Lung (tissue), 17 donors: ENCODE measurements at places on chromosomes 7 and 10.

- H3K27ac ChIP-seq = no peak overlapping the region
- DNase-seq = no peak
- no peaks in the 10 kb centered on the region for H3K27me3 ChIP-seq
- H3K4me1 ChIP-seq = no peaks in the 10 kb centered on the region
- H3K36me3 ChIP-seq = no peaks in the 10 kb centered on the region
These were observed 40.1 kb downstream of the LRGUK start for GRCh38 chr7:134167250-134167649.

DNA sequence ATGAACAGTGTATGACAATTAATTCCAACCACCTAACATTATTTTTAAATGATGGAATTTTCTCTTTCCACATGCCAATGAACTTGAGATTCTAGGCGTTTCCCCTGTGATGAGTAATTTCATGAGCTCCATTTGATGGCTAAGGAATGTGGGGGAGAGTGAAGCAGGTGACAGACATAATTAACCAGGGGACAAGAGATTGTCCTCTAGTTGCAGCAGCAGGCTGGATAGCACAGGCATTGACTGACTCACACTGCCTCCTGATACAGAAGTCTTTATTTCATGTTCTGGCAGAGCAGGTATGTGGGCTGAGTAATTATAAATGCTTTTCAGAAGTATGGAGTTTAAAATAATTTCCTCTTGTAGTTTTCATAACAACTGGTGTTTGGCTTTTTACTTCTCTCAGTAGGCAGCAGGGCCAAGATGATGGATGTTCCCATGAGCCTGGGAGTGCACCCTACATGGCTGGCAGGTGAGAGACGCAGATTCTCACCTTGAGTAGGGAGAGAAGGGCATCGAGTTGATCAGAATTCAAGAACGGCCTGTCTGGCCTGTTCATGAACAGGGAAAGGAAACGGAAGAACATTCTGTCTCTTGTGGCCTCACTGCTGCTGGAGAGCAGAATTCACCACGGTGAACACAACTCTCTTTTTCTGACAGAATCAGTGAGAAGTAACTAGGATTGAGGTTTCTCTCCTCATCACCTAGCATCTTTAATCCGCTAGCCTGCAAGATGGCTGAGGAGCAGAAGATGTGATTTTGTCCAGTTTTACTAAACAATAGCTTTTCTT lies 118.8 kb downstream of the AOAH start:
- no peak overlapping the region for H3K27ac ChIP-seq
- peaks cover 2% of the 10 kb centered on the region for H3K36me3 ChIP-seq
- no peaks in the 10 kb centered on the region for H3K4me1 ChIP-seq
- DNase-seq = no peak
- H3K4me3 ChIP-seq = no peak overlapping the region
- no peaks in the 10 kb centered on the region for H3K27me3 ChIP-seq

DNA sequence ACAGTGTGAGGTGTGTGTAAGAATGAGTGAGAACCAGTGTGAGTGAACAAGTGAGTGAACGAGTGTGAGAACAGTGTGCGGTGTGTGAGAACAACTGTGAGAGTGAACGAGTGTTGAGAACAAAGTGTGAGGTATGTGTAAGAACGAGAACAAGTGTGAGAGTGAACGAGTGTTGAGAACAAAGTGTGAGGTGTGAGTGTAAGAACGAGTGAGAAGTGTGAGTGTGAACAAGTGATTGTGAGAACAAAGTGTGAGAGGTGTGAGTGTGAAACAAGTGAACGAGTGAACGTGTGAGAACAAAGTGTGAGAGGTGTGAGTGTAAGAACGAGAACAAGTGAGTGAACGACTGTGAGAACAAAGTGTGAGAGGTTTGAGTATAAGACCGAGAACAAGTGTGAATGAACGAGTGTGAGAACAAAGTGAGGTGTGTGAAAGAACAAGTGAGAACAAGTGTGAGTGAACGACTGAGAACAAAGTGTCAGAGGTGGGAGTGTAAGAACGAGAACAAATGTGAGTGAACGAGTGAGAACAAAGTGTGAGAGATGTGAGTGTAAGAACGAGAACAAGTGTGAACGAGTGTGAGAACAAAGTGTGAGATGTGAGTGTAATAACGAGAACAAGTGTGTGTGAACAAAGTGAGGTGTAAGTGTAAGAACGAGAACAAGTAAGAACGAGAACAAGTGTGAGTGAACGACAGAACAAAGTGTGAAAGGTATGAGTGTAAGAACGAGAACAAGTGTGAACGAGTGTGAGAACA lies 47.9 kb downstream of the ESYT2 start:
- no peak overlapping the region for H3K4me3 ChIP-seq
- H3K4me1 ChIP-seq = peaks cover 5% of the 10 kb centered on the region
- H3K27ac ChIP-seq = no peak overlapping the region
- H3K36me3 ChIP-seq = peaks cover 32% of the 10 kb centered on the region

- no peak overlapping the region for H3K4me3 ChIP-seq
- no peaks in the 10 kb centered on the region for H3K36me3 ChIP-seq
- no peaks in the 10 kb centered on the region for H3K27me3 ChIP-seq
- no peaks in the 10 kb centered on the region for H3K4me1 ChIP-seq
- H3K27ac ChIP-seq = no peak overlapping the region
These were observed 4.9 kb downstream of the COL17A1 start for GRCh38 chr10:104080762-104081161.

DNA sequence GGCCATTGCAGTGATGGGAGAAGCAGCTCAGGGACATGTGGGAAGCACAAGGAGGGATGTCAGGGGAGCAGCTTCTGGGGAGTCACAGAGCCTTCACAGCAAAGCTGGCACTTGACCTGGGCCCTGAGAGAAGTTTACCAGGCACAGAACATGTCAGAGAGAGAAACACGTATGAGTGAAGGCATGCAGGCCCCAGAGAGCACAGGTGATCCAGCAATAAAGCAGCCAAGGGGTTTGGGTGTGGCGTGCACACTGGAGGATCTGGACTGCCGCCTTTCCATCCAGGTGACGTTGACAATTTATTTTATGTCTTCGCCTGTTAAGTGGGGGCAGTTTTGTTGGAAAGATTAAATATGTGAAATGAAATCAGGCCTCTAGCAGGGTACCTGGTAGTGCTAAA lies 252.6 kb upstream of the COBL start:
- H3K4me1 ChIP-seq = no peaks in the 10 kb centered on the region
- H3K27ac ChIP-seq = no peak overlapping the region
- no peak for DNase-seq
- no peaks in the 10 kb centered on the region for H3K36me3 ChIP-seq
- H3K27me3 ChIP-seq = no peaks in the 10 kb centered on the region
- no peak overlapping the region for H3K4me3 ChIP-seq

DNA sequence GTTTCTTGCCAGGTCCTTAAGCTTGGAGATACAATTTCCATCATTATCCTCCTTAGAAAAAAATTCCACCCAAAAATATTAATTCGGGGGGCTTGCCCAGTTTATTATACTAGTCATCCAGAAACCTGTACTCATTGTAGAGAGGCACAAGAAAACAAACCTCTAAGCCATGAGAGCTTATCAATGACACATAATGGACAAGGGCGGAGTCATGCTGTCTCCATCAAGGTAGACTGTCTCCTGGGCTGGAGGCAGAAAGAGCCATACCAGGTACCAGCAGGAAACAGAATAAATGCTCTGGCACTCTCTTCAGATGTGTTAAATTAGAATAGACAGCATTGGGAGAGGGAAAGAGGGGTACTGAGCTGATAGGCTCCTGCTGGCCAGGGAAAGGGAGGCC lies 69.8 kb upstream of the GSDME start:
- no peaks in the 10 kb centered on the region for H3K36me3 ChIP-seq
- no peak for DNase-seq
- H3K4me3 ChIP-seq = no peak overlapping the region
- no peak overlapping the region for H3K27ac ChIP-seq
- H3K4me1 ChIP-seq = peaks cover 25% of the 10 kb centered on the region

DNA sequence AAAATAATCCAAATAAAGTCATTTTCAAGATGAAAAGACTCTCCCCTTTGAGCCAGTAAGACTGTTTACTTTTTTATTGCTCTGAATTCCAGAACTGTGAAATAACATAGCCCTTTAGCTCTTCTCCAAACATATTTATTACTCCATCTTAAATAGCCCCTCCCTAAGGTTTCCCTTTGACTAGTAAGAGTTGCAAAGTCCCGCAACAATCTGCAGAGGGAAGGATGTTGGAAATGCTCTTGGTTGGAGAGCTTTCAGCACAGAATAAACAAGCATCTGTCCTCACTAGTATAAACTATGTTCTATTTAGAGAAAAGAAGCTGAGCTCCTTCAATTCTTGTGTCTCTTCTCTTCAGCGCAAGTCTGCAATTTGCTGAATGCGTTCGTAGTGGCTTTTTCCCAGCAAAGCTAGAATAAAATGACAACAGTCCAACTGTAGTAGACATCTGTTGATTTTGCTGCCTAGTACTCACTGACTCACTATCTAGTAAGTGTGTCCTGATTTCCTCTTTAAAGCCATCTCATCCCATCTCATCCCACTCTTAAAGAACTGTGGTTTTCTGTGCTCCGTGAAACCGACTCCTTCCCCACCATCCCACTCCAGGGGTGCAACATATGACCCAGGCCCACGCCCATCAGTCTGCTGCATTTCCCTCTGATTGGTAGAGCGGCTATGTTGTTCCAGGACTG lies 104.0 kb downstream of the FAM107B start:
- DNase-seq = peak; percentile 88
- H3K27me3 ChIP-seq = no peaks in the 10 kb centered on the region
- H3K36me3 ChIP-seq = no peaks in the 10 kb centered on the region
- H3K27ac ChIP-seq = no peak overlapping the region
- no peak overlapping the region for H3K4me3 ChIP-seq
- no peaks in the 10 kb centered on the region for H3K4me1 ChIP-seq

DNA sequence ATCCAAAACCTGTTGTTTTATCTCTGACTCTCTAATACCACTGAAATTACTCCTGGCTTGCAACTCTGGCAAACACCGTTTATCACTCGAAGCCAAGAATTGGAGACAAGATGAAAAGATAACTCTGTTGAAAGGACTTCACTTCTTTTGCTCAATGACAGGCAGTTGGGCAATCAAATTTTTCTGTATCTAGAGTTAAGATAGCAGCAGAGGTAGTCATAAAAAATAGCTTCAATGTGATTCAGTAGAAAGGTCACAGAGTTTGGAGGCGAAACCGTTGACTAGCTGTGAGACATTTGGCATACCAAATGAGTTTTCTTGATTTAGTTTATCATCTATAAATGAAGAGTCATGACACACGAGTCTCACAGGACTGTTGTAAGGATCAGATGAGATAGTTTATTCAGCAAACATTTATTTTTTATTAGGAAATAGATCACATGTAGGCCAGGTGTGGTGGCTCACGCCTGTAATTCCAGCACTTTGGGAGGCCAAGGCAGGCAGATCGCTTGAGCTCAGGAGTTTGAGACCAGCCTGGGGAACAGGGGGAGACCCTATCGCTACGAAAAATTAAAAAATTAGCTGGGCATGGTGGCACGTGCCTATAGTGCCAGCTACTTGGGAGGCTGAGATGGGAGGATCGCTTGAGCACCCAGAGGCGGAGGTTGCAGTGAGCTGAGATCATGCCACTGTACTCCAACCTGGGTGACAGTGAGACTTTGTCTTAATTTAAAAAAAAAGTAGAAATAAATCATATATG lies 23.6 kb downstream of the AKR1B1 start:
- no peak overlapping the region for H3K4me3 ChIP-seq
- no peak overlapping the region for H3K27ac ChIP-seq
- no peaks in the 10 kb centered on the region for H3K4me1 ChIP-seq
- no peaks in the 10 kb centered on the region for H3K27me3 ChIP-seq
- no peak for DNase-seq

DNA sequence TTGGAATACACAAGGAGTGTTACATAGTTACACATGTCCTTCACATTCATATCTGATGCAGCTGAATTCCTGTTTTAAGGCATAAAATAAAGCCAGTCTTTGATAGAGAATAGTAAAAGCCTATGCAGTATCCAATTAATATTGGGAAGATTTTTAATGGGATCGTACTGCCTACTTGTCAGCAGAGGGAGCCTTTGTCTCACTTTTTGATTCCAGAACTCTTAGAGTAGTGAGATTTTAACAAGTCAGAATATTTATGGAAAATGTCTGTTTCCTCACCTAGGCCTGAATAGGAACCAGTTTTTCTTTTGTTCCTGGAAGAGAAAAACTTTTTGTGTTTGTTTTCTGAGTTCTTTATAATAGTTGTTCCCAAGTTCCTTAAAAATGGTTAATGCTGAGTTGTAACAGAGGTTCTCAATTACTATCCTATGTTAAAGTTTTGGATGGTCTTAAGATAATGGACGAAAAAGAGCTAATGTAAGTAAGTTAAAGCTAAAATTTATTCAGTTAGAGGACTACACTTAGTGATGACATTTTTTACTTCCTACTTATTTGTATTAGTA lies 114.0 kb downstream of the BBS9 start:
- H3K4me1 ChIP-seq = no peaks in the 10 kb centered on the region
- peak; percentile 82 for DNase-seq
- H3K36me3 ChIP-seq = no peaks in the 10 kb centered on the region
- no peak overlapping the region for H3K27ac ChIP-seq
- no peak overlapping the region for H3K4me3 ChIP-seq
- H3K27me3 ChIP-seq = no peaks in the 10 kb centered on the region

- no peaks in the 10 kb centered on the region for H3K27me3 ChIP-seq
- no peak for DNase-seq
- H3K36me3 ChIP-seq = no peaks in the 10 kb centered on the region
- H3K4me3 ChIP-seq = no peak overlapping the region
- H3K4me1 ChIP-seq = peaks cover 34% of the 10 kb centered on the region
These were observed 66.5 kb downstream of the ADD3 start for GRCh38 chr10:110074298-110074697.

GRCh38 chr7:2123360-2123759 lies 109.4 kb downstream of the MAD1L1 start:
- H3K27me3 ChIP-seq = no peaks in the 10 kb centered on the region
- no peak for DNase-seq
- H3K27ac ChIP-seq = no peak overlapping the region
- H3K4me3 ChIP-seq = no peak overlapping the region
- peaks cover 11% of the 10 kb centered on the region for H3K4me1 ChIP-seq

GRCh38 chr10:101028446-101029337 lies 2.2 kb downstream of the PDZD7 start:
- no peaks in the 10 kb centered on the region for H3K36me3 ChIP-seq
- H3K27me3 ChIP-seq = peaks cover 12% of the 10 kb centered on the region
- H3K4me1 ChIP-seq = peaks cover 2% of the 10 kb centered on the region
- H3K27ac ChIP-seq = no peak overlapping the region
- DNase-seq = no peak
- H3K4me3 ChIP-seq = no peak overlapping the region

- peaks cover 3% of the 10 kb centered on the region for H3K36me3 ChIP-seq
- no peak for DNase-seq
These were observed 140.4 kb downstream of the ZMYND11 start for GRCh38 chr10:275680-276079.

- DNase-seq = no peak
- H3K27me3 ChIP-seq = peaks cover 4% of the 10 kb centered on the region
- H3K27ac ChIP-seq = no peak overlapping the region
- H3K4me1 ChIP-seq = peaks cover 10% of the 10 kb centered on the region
- no peaks in the 10 kb centered on the region for H3K36me3 ChIP-seq
These were observed 132.3 kb downstream of the HECW1 start for GRCh38 chr7:43244784-43245183.

DNA sequence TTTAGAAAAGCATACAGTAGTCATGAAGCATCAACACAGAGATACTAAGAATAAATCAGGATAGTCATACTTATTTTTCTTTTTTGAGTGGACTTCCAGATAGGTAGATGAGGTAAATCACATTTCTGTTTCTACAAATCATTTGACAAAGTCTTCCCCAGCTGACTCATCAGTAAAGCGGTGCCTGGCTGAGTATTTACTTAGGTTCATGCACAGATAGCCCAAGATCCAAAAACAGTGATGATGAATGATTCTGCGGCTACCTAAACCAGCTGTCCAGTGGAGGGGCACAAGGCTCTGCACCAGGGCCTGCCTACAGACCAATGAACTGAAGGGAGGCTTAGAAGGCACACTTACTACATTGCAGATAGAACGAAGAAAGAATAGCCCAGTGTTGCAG lies 113.1 kb downstream of the PARP12 start:
- no peak overlapping the region for H3K27ac ChIP-seq
- no peak for DNase-seq
- no peaks in the 10 kb centered on the region for H3K4me1 ChIP-seq
- no peaks in the 10 kb centered on the region for H3K27me3 ChIP-seq
- no peak overlapping the region for H3K4me3 ChIP-seq
